ENCODE measurements at places on chromosomes 16 and 17.

- no peak for ATAC-seq
Measured at GRCh38 chr16:74030000-74030706, 266.5 kb upstream of the PSMD7 start.

- ATAC-seq = no peak
Measured at GRCh38 chr17:20991276-20992037, 51.4 kb downstream of the USP22 start.

DNA sequence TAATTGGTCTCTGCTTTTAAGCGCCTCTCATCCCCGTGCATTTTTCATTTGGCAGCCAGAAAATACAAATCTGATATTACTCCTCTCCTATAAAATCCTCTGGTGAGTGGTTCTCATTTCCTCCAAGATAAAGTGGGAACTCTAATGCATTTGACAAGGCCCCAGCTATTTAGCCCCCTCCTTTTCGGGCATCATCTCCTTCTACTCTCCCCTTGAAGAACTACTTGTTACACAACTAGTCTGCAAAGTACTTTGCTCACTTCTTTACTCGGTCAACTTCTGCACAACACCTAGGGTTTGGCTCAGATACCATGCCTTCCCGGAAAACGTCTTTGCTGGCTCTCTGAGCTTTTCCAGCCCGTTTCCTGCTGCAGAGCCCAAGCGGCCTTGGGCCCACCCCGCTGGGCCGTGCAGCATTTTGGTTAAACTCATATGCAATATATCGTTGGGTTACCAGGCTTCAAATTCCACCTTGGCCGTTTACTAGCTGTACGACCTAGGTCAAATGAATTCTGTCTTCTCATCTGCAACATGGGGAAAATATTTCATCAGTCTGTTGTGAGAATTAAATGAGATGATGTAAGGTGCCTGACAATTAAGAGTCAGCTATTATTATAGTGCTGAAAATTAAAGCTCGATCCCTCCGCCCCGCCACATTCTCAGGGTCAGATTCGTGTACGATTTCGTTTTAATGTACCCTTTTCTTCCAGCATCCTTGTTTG lies 883 bp upstream of the TAF15 start:
- ATAC-seq = no peak

GRCh38 chr17:50100921-50101345 lies 5.8 kb downstream of the PDK2 start:
- no peak for ATAC-seq

DNA sequence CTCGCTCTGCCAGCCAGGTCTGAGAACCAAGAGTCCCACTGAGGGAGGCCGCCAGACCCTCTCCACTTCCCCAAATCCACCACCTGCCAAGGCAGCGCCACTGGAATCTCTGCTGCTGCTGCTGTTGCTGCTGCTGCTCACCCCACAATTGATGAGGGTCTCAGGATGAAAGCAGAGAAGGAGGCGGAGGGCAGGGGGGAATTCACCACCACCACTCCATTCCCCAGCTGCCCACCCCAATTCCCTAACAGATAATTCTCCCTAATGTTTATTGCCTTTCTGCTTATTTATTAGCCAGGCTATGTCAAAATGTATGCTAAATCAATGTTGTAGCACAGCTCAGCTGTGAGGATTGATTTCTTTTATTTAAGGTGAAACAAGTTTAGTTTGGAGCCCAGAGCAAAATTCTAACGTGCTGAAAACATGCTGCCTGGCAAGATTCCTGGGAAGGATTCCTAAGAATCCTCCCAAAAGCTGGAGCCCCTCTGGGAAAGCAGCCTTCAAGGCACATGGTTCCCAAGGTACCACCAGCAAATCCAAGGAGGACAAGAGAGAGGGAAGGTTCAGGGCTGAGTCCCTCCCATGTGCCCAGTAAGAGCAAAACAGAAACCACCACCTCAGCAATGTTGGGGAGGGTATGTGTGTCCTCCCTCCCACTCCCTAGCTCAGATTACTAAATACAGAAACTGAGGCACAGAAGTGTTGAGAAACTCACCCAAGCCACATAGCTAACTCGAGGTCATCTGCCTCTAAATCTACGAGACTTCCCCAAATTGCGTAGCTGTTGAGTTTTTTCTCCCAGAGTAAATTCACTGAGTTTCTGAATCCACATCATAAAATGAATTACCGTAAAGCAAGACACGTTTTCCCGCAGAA lies 12.2 kb upstream of the CDH5 start:
- no peak for ATAC-seq

DNA sequence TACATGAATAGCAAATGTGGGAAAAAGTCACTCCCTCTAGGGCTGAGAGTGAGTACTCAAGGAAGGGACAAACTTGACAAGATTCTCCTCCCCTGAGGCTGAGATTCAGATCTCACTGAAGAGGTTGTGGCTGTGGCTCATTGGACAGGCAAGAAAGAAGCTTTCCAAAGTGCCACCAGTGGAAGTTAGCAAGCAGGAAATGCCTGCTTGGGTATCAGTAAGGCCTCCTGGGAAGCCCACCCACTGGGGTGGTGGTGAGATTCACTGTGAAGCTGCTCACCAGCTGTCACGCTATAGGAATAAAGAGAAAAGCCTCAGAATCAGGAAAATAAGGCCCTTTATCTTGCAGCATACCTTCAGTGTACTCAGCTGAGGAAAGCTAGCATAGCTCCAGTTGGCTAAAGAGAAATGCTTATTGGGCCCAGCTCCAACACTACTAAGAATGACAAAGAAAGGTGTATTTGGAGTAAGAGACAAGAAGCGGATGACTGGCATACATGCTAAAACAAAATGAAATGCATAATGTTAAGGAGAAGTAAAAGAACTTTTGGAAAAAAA lies 274.4 kb upstream of the TOM1L1 start:
- no peak for ATAC-seq

- no peak for ATAC-seq
Measured at GRCh38 chr17:5373112-5373511, 46.4 kb downstream of the NUP88 start.

DNA sequence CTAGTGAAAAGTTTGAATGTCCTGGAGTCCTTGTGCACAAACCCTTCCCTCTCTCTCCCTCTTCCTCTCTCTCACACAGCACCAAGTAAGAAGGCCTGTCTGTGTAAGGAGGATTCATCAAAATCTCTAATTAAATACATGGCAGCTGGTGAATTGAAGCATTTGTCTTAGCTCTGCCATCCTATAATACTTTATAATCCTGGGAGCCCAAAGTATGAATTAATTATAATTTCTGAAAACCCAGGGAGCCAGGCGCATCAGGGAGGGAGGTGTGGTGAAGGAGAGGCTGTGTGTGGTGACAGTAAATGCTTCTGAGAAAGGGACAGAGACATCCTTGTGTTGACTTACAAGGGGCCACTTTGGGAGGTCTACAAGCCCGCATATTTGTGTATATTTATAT lies 691.4 kb upstream of the EEF2KMT start:
- ATAC-seq = no peak

GRCh38 chr16:15949210-15950160 lies at the start of gene ABCC1:
ABCC1 (plus strand) TSS chr16:15949616; CDS start chr16:15949752, 136 bp downstream.
- ATAC-seq = peak; percentile 78

- no peak for ATAC-seq
Measured at GRCh38 chr16:46916980-46917379, 32.8 kb downstream of the GPT2 start.

GRCh38 chr16:15983898-15984297 lies 34.5 kb downstream of the ABCC1 start:
- ATAC-seq = no peak

DNA sequence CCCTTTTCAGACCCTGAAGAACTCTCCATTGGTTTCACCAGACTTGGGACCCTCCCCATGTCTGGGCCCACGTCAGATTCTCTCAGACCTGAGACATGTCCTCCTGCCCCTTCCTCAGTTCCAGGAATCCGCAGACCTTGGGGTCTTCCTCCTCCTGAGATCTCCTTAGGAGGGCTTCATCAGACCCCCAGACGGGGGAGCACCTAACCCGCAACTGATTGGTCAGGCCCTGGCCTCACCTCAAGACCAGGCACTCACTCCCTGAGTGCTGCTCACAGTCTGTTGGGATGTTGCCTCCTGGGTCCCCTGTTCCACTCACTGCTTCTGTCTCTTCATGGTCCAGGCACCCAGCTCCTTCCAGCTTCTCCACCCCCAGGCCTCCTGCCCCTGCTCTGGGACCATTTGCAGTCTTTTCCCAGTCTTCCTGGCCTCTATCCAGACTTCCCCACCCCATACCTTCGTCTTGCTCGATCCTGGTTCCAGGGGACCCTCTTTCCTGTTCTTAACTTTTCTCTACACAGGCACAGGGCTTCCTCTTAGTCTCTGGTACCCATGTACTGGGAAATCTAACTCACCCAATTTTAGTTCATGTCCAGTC lies 1.2 kb downstream of the GID4 start:
- no peak for ATAC-seq

DNA sequence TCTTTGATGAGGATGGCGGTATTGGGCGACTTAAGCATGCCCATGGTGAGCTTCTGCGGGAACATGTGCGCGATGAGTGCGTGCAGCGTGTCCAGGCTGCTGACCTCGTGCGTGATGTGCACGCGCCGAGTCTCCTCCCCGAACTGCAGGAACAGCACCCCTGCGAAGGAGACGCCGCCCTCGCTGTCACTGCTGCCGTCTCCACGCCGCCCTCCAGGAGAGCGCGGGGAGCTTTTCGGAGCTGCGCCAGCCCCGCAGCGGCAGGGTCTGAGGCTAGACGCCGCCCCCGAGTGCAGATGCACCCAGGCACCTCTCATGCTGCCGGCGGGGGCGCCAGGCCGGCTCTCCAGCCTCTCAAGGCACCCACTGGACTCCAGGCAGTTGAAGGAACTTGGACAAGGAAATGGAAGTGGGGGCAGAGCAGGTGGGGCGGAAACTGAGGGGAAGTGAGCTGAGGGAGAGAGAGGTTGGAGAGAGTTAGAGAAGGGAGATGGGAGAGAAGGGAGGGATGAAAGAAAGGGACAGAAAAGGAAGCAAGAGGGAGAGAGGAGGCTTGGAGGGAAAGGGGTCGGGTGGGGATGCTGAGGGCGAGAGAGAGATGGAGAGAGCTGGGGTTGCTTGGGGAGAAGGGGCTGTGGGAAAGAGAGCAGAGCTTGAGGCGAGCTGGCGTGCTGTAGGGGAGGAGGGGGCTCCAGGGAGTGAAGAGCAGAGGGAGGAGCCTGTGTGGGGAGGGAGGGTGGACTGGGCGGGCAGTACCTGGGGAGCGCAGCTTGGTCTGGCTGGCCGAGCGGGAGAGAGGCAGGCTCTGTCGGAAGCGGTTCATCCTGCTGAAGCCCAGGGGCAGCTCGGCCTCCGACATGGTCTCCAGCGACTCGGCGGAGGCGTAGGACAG lies 42.1 kb downstream of the SRCIN1 start:
- ATAC-seq = no peak

DNA sequence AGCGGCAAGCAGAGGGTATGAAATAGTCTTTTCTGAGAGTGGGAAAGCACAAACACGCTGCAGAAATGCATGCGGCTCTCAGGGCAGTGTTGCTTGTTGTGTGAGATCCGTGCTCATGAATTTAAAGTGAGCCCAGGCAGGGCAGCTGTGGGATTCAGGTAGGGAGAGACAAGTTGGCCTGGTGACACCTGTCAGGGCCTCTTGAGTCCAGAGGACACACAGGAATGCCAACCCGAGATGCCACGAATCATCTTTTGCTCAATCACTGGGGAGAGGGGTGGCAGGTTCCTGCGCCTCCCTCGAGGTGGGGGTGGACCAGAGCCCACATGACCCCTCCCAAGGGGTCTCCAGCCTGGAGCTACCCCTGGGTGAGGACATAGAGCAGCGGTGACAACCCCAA lies 211.9 kb downstream of the GSG1L start:
- ATAC-seq = no peak

DNA sequence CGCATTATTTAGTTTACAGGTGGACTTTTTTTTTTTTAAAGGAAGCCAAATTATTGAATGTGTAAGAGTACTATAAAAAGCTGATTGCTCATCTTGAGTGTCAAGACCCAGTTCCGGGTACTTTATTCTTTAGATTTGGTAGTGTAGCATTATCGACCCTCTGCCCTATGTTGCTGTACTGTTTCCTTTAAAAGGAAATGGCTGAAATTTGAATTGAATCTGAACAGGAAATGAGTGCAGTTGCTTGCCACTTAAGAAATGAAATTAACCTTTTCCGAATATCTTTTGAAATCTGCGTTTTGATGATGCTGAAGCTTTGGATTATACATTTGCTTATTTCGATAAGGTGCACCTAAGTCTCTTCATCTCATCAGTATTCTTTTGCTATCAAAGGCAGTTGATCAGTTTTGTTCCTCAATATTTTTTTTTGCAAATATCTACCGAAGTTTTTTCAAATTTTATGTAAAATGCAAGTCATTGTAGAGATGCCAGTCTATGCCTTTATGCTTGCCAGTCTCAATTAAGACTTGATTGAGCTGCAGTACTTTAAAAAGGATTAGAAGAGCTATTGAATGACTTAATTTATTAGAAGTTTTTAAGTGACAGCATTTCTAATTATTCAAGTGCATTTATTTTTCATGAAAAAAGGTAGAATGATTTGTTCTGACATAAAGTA lies 1.8 kb downstream of the GGNBP2 start:
- no peak for ATAC-seq

- no peak for ATAC-seq
Measured at GRCh38 chr17:72199256-72199655, 78.4 kb downstream of the SOX9 start.

- no peak for ATAC-seq
Measured at GRCh38 chr16:4089811-4090301, 26.4 kb downstream of the ADCY9 start.

- no peak for ATAC-seq
Measured at GRCh38 chr16:58284031-58284430, 10.8 kb downstream of the PRSS54 start.

DNA sequence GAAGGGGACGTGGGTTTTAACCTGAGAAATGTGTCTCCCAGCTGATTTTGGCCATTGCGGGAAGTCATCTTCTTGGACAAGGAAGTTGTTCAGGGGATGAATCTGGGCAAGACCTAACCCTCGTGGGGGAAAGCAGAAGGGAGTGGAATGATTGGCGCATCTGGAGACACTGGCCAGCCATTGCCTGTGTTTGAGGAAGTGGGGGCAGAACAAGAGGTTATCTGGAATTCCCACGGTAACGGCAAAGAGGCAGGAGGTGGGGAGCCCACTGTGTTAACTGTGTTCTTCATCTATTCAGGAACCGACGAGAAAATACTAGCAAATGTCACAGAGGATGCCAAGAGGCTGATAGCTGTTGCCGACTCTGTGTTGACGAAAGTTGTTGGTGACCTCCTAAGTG lies 66.9 kb downstream of the RNF213 start:
- no peak for ATAC-seq

DNA sequence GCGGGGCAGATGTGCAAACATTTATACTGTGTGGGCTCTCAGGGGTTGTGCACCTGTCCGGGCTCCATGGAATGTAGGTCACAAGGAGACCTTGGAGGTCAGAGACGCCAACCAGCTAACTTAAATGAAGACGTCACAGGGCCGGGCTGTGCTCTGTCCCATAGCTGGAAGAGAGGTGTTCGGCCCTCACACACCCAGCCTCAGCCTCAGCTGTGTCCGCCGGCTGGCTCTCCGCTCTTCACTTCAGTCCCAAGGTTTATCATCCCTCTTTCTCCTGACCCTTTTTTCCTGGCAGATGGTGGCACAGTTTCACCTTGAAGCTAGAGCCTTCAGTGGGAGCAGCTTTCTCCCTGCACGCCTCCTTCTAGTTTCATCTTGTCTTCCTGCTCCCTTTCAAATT lies 6.0 kb upstream of the RBFOX3 start:
- no peak for ATAC-seq

- ATAC-seq = no peak
Measured at GRCh38 chr16:28845761-28846079, 428 bp downstream of the TUFM start.

GRCh38 chr17:59914274-59914854 lies 21.4 kb downstream of the RPS6KB1 start:
- ATAC-seq = peak; percentile 53

- ATAC-seq = no peak
Measured at GRCh38 chr16:12228602-12229499, 252.3 kb downstream of the SNX29 start.

All from activated CD4-positive, CD25-positive, alpha-beta regulatory T cell treated with anti-CD3 and anti-CD28 coated beads, Interleukin-2, amount 50 U/mL, for 24 hours (primary cell).